Activated T-cell treated with anti-CD3 and anti-CD28 coated beads, Interleukin-2, amount 50 U/mL, for 24 hours (primary cell): ENCODE measurements at places on chromosomes 11 and 22.
A peak's percentile ranks its signal among the peaks of the same experiment; 100 is the strongest.

- H3K36me3 ChIP-seq: no peaks in the 10 kb centered on the region
- H3K27ac ChIP-seq: no peak overlapping the region
- no peak for DNase-seq
- no peak overlapping the region for H3K4me3 ChIP-seq
Observed at GRCh38 chr11:34809191-34810106, 106.7 kb downstream of the APIP start.

DNA sequence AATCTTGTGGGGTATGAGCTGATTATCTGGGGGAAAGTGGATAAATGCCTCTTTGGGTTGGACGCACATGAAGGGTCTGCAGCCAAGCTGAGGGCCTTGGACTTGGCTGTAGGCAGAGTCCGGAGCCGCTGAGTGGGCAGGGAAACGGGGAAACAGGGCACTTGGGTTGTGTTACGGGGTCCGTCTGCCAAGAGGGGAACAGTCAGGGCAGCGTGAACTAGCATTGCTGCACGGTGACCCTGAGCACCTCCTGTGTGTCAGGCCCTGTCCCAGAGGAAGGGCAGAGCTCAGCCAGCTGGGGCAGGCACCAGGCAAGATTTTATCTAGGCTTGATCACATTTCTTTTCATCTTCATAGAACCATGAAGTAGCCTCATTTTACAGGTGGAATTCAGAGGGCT lies 11.9 kb downstream of the FAM83F start:
- H3K27me3 ChIP-seq: peaks cover 23% of the 10 kb centered on the region
- H3K4me3 ChIP-seq: no peak overlapping the region
- DNase-seq: no peak
- no peaks in the 10 kb centered on the region for H3K36me3 ChIP-seq
- peaks cover 12% of the 10 kb centered on the region for H3K4me1 ChIP-seq

GRCh38 chr11:119608781-119609180 lies 120.2 kb downstream of the NECTIN1 start:
- no peaks in the 10 kb centered on the region for H3K36me3 ChIP-seq
- H3K4me1 ChIP-seq: no peaks in the 10 kb centered on the region
- DNase-seq: no peak

- no peaks in the 10 kb centered on the region for H3K36me3 ChIP-seq
- H3K4me3 ChIP-seq: no peak overlapping the region
- no peak overlapping the region for H3K27ac ChIP-seq
- H3K4me1 ChIP-seq: no peaks in the 10 kb centered on the region
- no peak for DNase-seq
Observed at GRCh38 chr11:12800871-12801270, 126.7 kb downstream of the TEAD1 start.

- peaks cover 6% of the 10 kb centered on the region for H3K27me3 ChIP-seq
- no peak overlapping the region for H3K27ac ChIP-seq
- no peak overlapping the region for H3K4me3 ChIP-seq
- DNase-seq: no peak
Observed at GRCh38 chr22:35970616-35971455, 57.8 kb downstream of the RBFOX2 start.

DNA sequence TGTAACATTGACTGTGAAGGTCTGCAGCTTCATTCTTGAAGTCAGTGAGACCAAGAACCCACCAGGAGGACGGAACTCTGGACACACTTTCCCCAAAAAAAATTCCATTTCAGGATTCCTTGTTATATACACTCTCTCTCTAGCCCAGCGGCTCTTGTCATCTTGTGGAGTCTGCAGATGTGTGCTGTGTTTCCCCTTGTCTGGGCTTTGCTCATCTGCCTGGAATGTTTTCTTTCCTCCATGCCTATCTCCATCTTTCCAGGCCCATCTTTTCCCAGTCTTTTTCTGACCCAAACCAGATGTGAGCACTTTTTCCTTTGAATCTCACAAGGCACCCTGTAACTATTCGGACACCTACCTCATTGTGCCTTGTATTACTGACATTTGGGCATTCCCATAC lies 5.1 kb upstream of the DRG1 start:
- no peak for DNase-seq
- peaks cover 4% of the 10 kb centered on the region for H3K4me1 ChIP-seq
- H3K27me3 ChIP-seq: no peaks in the 10 kb centered on the region
- H3K36me3 ChIP-seq: no peaks in the 10 kb centered on the region
- H3K4me3 ChIP-seq: no peak overlapping the region

DNA sequence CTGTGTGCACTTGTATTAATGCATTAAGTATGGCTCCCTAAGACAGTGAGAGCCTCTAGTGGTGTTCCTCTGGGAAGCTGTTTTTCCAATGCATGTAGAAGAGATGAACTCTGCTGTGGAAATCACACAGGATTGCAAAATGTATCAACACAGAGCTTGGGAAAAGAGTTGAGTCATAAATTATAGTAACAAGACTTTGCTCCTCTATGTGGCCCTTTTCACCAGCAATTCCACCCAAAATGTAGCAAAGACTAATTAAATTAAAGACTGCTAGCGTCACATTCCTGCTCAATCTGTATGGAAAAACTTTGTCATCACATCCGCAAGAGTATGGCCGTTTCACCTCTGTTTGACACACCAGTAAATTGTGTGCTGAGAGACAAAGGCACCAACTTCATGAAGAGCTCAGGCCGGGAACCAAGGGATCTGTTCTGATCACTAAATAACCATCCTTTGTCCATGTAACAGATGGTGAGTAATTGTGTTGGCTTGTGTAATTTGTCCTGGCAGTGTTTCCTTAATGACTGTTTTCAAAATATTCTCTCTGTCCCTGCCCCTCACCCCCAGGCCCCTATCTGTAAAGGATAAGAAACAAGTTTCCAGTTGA lies 209.2 kb upstream of the SORL1-AS1 start:
- no peaks in the 10 kb centered on the region for H3K4me1 ChIP-seq
- no peaks in the 10 kb centered on the region for H3K27me3 ChIP-seq
- H3K4me3 ChIP-seq: no peak overlapping the region
- DNase-seq: no peak

DNA sequence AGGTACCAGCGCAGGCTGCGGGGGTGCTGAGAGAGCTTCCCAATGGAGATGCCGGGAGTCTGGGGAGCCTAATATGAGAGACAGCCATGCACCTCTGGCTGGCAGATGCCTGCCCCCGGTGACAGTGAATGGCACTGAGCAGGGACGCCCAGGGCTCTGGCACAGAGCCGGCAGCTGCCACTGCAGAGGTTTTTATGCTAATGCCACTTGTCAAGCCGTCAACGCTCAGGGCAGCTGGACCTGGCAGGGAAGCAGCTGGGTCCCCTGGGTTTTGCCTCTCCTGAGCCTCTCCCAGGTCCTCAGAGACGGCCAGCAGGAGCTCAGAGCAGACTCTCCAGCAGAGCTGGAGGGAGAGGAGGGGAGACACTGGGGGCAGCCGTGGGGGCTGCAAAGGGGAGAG lies 573.6 kb downstream of the BUD13 start:
- no peaks in the 10 kb centered on the region for H3K36me3 ChIP-seq
- H3K27me3 ChIP-seq: peaks cover 14% of the 10 kb centered on the region

DNA sequence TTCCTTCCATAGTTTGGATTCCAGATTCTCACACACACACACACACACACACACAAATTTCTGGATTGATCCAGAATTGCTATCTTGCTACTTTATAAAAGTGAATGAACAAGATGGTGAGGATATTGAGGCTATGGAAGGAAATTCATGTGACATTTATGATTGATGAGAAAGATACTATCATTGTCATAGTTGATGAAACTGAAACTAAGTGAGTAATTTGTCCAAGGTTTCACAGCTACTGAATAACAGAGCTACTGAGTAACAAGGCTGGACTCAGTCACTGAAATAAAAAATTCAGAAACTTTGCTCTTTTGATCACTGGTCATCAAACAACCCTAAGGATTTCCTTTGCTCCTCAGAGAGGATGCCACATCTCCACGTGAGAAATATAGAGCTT lies 16.2 kb downstream of the OR5D16 start:
- no peaks in the 10 kb centered on the region for H3K36me3 ChIP-seq
- H3K4me3 ChIP-seq: no peak overlapping the region
- DNase-seq: no peak
- H3K27ac ChIP-seq: no peak overlapping the region
- no peaks in the 10 kb centered on the region for H3K27me3 ChIP-seq

GRCh38 chr11:86274503-86274902 lies 27.5 kb upstream of the HIKESHI start:
- H3K27me3 ChIP-seq: no peaks in the 10 kb centered on the region
- H3K4me1 ChIP-seq: peaks cover 71% of the 10 kb centered on the region
- DNase-seq: no peak
- no peak overlapping the region for H3K4me3 ChIP-seq
- H3K36me3 ChIP-seq: peaks cover 96% of the 10 kb centered on the region

- H3K27ac ChIP-seq: no peak overlapping the region
- no peak overlapping the region for H3K4me3 ChIP-seq
- no peak for DNase-seq
- peaks cover 3% of the 10 kb centered on the region for H3K36me3 ChIP-seq
- H3K4me1 ChIP-seq: peaks cover 12% of the 10 kb centered on the region
Observed at GRCh38 chr11:123510579-123510905, 80.5 kb downstream of the GRAMD1B start.

DNA sequence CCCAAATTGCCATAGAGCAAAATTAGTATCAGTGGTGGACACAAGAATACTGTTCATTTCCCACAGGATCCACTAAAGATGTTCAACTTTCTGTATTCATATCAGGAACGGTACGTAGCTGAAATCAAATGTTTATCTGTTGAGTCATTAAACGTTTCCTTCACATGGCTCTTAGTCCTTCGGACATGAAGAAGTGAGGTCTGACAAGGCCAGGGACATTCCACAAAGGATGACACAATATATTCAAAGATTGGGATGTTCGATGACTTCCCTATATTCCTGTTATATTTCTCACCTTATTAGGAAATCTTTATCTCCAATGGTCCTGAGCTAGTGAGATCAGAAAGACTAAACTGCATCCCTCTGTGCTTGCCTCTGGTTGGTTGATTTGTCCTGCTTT lies 129.0 kb downstream of the ETS1 start:
- peaks cover 98% of the 10 kb centered on the region for H3K36me3 ChIP-seq
- no peak overlapping the region for H3K4me3 ChIP-seq
- peak overlapping the region; percentile 58 for H3K27ac ChIP-seq
- no peak for DNase-seq

DNA sequence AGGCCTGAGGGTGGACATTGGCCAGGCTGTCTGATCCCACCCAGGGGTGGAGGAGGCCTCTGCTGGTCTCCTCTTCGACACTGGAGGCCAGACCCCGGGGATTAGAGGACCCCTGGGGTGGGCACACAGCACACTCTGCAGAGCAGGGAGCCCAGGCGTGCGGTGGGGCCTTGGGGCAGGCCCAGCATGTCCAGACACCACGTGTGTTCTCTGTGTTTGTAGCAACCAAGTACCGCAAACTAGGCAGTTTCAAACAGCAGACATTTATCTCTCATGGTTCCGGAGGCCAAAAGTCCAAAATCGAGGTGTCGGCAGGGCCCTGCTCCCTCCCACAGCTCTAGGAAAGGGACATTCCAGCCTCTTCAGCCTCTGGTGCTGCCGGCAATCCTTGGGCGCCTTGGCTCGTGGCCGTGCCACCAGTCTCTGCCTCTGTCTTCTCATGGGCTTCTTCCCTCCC lies 1.5 kb downstream of the PANX2 start:
- DNase-seq: no peak
- peak overlapping the region; percentile 12 for H3K4me3 ChIP-seq
- H3K36me3 ChIP-seq: no peaks in the 10 kb centered on the region

DNA sequence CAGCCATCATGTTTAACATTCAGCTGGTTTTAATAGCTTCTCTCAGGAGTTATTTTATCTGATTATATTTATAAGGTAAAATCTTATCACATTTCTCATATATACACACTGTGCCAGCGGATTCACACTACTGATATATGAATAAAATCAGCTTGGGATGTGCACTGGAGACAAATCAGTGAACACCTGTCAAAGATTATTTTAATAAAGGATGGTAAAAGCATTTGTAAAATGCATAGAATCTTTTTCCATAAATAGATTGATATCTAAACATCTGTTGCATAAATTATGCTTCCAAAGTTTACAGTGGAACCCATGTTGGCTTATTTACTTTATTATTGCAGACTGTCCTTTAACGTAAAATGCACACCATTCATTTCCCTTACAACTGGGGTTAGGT lies 1125.8 kb upstream of the CNTN5 start:
- H3K4me3 ChIP-seq: no peak overlapping the region
- no peak for DNase-seq
- H3K27ac ChIP-seq: no peak overlapping the region
- no peaks in the 10 kb centered on the region for H3K4me1 ChIP-seq

- H3K4me1 ChIP-seq: peaks cover 42% of the 10 kb centered on the region
- H3K27ac ChIP-seq: peak overlapping the region; percentile 99
- DNase-seq: no peak
Observed at GRCh38 chr11:66051371-66051765, 796 bp upstream of the SF3B2 start.

DNA sequence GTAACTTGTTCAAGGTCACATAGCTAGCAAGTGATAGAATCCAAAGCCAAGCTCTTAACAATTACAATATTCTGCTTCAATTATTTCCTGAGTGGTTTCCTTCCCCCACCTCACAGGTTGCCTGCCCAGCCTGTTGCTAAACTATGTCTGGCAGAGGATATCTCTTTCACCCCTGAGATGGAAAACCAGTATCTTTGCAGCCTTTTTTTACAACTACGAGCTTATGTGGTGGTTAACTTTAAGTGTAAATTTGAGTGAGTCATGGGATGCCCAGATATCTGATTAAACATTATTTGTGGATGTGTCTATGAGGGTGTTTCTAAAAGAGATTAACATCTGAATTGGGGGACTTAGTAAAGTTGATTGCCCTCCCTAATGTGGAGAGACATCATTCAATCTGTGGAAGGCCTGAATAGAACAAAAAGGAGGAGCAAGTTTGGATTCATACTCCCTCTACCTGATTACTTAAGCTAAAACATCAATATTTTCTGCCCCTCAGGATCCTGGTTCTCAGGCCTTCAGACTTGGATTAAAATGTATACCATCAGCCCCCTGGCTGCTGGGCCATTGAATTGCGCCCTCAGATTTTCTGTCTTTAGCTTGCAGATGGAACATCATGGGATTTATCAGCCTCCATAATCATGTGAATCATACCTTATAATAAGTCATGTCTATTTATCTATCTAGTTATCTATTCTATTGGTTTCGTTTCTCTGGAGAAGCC lies 911.9 kb downstream of the METTL15 start:
- H3K4me3 ChIP-seq: no peak overlapping the region
- no peaks in the 10 kb centered on the region for H3K36me3 ChIP-seq
- no peak overlapping the region for H3K27ac ChIP-seq
- no peaks in the 10 kb centered on the region for H3K27me3 ChIP-seq
- no peak for DNase-seq

DNA sequence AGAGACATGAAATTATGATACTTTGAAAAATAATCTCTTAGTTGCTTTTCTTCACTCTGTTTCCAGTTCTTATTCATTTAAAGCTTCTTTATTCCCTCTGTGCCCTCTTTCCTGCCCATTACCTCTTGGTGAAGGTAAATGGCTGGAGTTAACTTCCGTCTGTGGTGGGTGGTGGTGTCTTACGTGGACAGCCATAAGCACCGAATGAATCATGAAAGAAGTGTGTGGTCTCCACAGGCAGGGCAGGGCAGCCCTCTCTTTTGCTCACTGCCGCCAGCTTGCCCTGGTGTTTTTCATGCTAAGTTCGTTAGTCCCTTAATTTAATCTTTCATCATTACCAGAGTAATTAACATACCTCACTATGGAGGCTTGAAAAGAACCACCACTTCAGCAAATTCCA lies 98.7 kb upstream of the SORL1-AS1 start:
- peaks cover 25% of the 10 kb centered on the region for H3K4me1 ChIP-seq
- peak overlapping the region; percentile 66 for H3K27ac ChIP-seq
- no peak for DNase-seq
- no peak overlapping the region for H3K4me3 ChIP-seq
- peaks cover 82% of the 10 kb centered on the region for H3K36me3 ChIP-seq

- no peaks in the 10 kb centered on the region for H3K36me3 ChIP-seq
- peaks cover 4% of the 10 kb centered on the region for H3K4me1 ChIP-seq
- no peak for DNase-seq
- no peak overlapping the region for H3K4me3 ChIP-seq
- H3K27ac ChIP-seq: no peak overlapping the region
Observed at GRCh38 chr11:12815931-12816494, 141.8 kb downstream of the TEAD1 start.
